ENCODE measurements at places on chromosomes 7 and 10.

GRCh38 chr7:155813546-155814315 lies 1.5 kb upstream of the SHH start:
- H3K4me3 ChIP-seq: no peak overlapping the region
- peaks cover 59% of the 10 kb centered on the region for H3K27me3 ChIP-seq
- DNase-seq: no peak
- H3K27ac ChIP-seq: no peak overlapping the region
- no peaks in the 10 kb centered on the region for H3K36me3 ChIP-seq

- H3K36me3 ChIP-seq: no peaks in the 10 kb centered on the region
- no peaks in the 10 kb centered on the region for H3K27me3 ChIP-seq
- H3K4me3 ChIP-seq: no peak overlapping the region
- no peaks in the 10 kb centered on the region for H3K4me1 ChIP-seq
Observed at GRCh38 chr7:108045154-108045553, 42.2 kb upstream of the LAMB1 start.

DNA sequence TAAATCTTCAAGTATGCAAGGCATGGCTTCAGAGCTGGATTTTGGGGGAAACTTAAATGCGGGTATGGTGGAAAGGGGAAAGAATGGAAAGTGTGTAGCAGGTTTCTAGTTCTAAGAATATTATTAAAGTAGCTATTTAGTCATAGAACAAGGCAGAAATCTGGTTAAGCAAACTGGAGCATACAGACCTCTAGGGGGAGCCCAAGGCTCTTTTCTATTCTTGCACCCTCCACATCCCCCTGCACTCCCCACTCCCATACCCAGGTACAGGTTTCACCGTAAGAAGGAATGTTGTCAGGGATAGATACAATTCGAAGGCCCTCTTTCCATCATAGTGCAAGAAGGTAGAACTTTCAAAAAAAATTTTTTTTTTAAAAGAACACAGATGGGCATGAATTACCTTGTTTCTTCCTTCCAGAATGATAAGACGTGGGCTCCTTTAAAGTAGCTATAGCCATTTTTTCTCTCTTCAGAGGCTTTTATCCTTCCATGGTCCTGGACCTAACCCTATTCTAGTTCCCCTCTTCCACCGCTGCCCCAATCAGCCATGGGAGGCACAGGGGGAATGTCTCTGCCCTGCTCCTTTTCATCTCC lies 41.5 kb upstream of the SMIM30 start:
- H3K27me3 ChIP-seq: no peaks in the 10 kb centered on the region
- H3K4me1 ChIP-seq: no peaks in the 10 kb centered on the region
- H3K27ac ChIP-seq: no peak overlapping the region
- no peak overlapping the region for H3K4me3 ChIP-seq

DNA sequence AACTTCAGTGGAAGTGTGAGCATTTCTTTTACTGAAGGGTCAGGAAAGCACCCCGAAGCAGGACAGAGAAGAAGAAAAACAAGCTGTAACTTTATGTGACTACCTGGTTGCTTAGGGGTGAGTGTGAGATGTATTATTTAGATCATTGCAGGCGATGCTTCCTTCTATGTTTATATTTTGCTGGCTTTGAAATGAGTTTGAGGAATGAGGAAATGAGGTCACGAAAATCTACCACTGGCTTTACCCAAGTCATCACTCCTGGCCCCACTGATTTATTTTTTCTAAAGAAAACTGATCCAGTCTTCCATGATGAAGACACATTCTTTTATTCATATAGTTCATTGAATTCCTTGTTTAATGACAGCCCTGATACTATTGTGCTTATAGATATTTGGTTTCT lies 716.6 kb upstream of the FZD8 start:
- no peaks in the 10 kb centered on the region for H3K4me1 ChIP-seq
- H3K4me3 ChIP-seq: no peak overlapping the region
- H3K36me3 ChIP-seq: no peaks in the 10 kb centered on the region
- DNase-seq: peak; percentile 49

DNA sequence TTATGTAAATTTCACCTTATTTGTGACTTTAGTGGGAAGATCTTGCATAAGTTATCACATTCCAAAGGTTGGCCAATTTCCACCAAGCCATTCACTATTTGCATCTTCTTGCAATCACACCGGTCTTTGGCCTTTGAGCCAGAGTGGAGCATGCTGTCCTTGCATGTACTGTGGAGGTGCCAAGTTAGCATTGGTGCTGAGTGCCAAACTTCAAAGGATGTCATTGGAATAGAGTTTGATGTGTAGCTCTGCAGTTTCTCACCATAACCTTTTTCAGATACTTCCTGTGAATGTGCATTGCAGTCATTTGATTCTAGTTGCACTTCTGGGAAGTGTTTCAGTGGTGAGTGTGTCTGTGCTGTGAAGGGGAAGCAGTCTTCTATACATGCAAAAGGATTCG lies 620.6 kb downstream of the SUGCT start:
- H3K27me3 ChIP-seq: no peaks in the 10 kb centered on the region
- peak overlapping the region; percentile 4 for H3K4me3 ChIP-seq
- H3K4me1 ChIP-seq: no peaks in the 10 kb centered on the region
- no peaks in the 10 kb centered on the region for H3K36me3 ChIP-seq

GRCh38 chr10:85791818-85792532 lies 574.6 kb downstream of the GRID1 start:
- H3K27me3 ChIP-seq: peaks cover 5% of the 10 kb centered on the region
- no peaks in the 10 kb centered on the region for H3K36me3 ChIP-seq
- no peaks in the 10 kb centered on the region for H3K4me1 ChIP-seq
- H3K27ac ChIP-seq: no peak overlapping the region
- no peak overlapping the region for H3K4me3 ChIP-seq

- H3K27me3 ChIP-seq: no peaks in the 10 kb centered on the region
- H3K27ac ChIP-seq: no peak overlapping the region
- H3K4me1 ChIP-seq: no peaks in the 10 kb centered on the region
- DNase-seq: peak; percentile 35
- H3K4me3 ChIP-seq: no peak overlapping the region
- peaks cover 20% of the 10 kb centered on the region for H3K36me3 ChIP-seq
Observed at GRCh38 chr10:12252882-12253546, 57.0 kb downstream of the CDC123 start.
